NCI-H2227 treated with DMSO at 0.1 percent for 48 hours (cell line): ENCODE measurements at places on chromosomes 3 and 15.

DNA sequence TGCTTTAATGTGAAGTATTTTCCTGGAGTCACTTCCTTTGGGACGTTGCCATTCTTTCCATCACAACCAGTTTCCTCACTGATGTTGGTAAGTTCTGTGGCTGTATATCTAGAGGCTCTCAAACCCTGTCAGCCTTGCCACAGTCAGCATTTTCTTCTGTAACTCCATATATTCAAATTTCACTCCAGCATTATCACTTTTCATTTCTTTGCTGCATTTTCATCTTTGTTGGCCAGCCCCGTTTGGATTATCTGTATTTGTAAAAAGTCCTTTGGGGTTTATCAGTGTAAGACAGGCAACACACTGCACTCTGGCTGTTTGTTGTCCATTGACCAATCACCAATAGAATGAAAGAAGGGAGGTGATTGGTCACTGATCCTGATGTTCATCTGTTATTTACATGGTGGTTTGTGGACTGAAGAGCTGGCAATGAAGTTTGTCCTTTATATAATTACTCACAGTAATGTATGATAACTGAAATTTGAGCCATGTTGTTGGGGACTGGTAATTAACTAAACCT is 20.3 kb downstream of the GMPS start:
- no peak for DNase-seq

DNA sequence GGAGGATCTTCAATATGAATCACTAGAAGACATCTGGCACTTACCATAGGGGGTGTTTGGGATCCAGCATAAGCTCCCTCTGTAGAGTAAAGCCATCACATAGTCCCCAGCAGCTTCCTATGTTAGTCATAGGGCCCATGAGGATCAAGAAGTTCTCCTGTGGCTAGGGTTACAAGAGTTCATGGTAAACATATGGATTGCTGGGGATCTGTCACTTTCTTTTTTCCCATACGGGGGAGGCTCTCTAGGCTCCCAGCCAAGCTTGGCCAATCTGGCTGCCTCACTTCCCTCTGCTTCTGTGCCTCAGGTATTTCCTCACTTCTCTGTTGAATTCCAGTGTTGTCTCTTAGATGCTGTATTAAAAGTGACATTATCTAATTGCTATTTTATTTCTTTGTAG is 597.9 kb downstream of the PDCD6IP start:
- no peak for DNase-seq

DNA sequence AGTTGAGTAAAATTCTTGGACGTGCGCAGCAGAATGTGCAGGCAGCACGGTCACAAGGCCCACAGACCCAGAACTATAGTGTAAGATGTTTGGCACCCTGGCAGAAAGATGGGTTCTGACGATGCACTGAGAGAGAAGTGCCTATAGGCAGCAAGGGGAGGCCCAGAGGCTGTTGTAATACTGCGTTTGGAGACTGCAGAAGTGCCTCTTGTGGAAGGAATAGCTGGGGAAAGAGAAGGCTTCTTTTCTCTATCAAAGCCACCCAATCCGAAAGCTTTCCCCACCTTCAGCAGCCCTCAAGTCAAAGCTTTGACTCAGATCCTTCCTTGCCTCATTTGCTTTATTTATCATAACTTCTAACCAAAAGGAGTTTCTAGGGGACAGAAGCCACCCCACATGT is 5.2 kb upstream of the SIN3A start:
- no peak for DNase-seq

- DNase-seq, result no peak
These were observed 2.5 kb upstream of the ADIPOQ start for GRCh38 chr3:186839874-186840641.

- DNase-seq, result no peak
These were observed 33.4 kb downstream of the CLDN1 start for GRCh38 chr3:190288836-190289235.
